ENCODE measurements at places on chromosomes 1 and 21.

DNA sequence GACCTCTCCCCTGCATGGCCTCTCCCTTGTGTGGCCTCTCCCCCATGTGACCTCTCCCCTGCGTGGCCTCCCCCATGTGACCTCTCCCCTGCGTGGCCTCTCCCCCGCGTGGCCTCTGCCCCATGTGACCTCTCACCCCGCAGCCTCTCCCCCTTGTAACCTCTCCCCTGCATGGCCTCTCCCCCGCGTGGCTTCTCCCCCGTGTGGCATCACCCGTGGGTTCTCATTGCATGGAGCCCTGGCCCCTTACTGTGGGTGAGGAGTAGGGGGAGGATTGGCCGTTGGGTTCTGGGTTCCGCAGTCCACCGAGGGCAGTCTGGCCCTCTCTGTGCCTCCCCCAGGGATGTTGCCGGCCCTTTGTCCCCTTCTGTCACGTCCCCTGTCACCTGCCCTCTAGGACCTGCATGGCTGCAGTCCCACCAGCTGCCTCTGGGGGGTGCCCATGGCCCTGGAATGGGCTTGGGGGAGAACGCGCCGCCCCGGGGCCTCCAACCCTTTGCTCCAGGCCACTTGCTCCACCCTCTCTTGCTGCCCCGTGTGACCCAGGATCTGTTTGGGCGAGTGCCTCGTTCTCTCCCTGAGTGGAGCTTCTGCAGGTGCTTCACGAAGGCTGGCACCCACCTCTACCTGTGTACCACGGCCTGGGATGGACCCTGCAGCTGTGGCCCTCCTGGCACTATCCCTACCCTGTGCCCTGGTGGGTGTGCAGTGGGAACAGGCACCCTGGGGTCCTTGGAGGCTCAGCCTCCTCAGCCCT, 21.3 kb downstream of the RRP1 start:
- DNase-seq = peak; percentile 45

GRCh38 chr1:53412285-53413174, 46.7 kb upstream of the DMRTB1 start:
- no peak for DNase-seq

GRCh38 chr1:54017979-54018378, at the start of gene LDLRAD1:
Gene LDLRAD1, minus strand, starts transcription at chr1:54018186. Its CDS starts 74 bp downstream, at chr1:54018112.
- DNase-seq = no peak

DNA sequence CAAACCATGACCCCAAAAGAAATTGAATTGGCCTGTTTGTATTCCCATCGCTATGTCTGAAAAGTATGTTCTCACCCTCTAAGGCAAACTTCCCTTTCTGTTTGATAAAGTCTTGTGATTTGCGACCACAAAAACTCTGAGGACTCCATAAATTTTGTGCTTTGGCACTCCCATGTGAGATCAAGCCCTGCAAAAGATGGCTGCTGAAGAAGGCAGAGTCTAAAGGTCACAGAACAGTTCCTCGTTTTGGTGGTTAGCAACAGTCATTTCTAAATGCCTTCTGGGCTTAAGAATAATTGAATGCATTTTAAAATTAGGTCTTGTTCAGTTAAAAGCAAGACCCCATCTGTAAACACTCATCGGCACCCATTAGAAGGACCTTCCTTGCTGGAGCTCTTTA, 441.6 kb downstream of the OMA1 start:
- no peak for DNase-seq

DNA sequence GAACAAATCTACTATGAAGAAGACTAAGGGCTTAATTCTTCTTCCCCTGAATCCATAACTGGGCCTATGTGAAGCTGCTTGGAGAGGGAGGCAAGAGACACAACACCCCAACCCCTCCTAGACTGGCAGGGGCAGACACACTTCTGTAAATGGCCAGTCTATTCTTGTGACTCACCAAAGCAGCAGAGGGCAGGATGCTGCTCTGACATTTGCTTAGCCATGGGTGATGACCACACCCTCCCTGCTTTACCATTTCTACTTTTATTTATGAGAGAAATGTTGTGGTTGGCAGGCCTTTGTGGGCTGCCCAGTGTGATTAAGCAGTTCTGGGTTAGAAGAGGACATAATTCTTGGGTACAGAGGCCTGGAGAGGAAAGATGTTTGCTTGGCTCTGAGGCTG, 189.8 kb upstream of the DPYD start:
- DNase-seq = peak; percentile 69

DNA sequence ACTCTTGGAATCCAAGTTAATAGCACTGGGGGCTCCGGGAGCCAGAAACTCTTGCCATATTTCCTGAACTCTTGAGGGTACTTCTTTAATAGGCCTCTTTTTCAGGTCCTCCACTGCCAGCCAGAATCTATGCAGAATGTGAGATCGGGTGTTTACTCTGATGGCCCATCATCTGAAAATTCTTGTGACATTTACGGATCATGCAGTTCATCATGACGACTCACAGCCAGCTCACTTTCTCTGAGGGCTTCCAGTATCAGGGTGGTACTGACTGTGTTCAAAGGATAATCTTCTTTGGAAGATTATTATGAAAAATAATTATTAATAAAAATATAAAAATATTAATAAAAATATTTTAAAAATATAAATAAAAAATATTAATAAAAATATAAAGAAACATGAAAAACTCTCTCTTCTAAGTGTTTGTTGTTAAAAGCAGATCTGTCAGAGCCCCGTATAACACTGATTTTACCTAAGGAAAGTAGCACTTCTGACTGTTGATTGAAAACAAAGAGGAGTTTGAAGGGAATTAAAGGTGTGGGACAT, 194.3 kb upstream of the GREM2 start:
- no peak for DNase-seq

DNA sequence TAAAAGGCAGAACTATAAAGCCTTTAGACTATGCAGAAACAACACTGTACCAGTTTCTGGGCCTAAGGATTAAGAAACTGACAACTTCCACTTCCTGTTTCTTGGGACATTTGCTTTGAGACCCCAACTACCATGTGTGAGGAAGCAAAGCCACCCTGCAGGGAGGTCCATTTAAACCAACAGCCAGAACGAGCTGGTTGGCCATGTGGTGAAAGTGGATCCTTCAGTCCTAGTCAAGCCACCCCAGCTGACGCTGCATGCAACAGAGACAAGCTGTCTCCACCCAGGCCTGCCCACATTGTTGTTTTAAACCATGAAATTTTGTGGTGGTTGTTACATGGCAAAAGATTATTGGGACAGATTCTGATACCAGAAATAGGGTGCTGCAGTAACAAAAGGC, 31.8 kb upstream of the SLFNL1 start:
- no peak for DNase-seq

GRCh38 chr1:216500273-216500967, 77.2 kb upstream of the USH2A start:
- DNase-seq = no peak

GRCh38 chr1:166132496-166132895, 34.3 kb downstream of the FAM78B start:
- no peak for DNase-seq

DNA sequence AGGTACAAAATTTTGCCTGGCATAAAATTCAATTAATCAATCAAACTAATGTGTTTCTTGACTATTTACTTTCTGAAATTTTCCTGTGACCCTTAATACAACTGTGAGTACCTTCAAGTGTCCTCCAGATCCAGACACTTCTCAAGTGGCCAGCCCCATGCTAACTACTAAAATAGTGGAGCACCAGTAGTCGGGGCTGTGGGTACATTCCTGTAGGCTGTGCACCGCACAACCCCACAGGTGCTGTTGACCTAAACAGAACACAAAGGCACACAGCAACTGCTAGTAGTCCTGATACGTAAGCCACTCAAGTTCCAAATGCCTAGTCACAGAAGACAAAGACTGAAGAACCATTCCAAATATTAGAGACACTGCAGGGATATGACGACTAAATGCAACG, 36.6 kb downstream of the TMEM50B start:
- no peak for DNase-seq

DNA sequence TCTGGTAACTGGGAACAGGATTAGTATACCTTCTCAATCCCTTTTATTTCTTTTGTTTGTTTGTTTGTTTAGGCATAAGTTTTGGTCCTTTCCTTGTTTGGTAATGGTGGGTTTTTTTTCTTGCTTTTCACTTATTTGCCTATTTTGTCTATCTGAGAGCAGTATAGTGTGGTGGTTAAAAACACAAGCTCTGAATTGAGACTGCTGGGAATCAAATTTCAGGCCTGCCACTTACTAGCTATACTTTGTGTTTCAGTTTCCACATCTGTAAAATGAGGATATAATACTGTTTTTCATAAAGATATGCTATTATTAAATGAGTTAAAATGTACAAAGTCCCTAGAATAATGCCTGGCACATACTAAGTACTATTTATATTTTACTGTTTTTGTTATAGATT, 81.6 kb upstream of the IVNS1ABP start:
- DNase-seq = no peak

DNA sequence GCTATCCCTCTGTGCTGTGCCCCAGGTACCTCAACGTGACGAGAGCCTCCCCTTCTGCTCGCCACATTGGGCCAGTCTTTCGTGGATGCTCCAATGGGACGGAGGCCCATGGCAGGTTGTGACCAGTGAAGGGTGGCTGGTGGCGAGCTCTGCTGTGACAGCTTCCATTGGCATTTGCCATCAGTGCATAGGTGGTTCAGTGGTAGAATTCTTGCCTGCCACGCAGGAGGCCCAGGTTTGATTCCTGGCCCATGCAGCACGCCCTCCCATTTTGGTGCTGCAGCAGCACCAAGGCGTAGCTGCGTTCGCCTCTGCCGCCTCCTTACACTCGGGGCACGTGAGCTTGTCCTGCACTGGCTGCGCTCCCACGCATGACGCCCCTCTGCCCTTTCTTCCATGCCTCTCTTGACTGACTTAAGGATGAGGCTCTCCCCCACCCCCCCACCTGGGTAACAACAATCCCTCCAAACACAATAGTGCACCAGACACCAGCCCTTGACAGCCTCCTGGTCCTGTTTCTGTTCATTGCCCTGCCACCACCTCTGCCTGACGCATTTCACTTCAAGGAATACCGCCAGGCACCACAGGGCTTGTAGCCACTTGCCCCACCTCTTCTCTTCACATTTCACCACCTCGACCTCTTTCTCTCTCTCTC, 24.7 kb upstream of the FCGR2A start:
- DNase-seq = no peak

DNA sequence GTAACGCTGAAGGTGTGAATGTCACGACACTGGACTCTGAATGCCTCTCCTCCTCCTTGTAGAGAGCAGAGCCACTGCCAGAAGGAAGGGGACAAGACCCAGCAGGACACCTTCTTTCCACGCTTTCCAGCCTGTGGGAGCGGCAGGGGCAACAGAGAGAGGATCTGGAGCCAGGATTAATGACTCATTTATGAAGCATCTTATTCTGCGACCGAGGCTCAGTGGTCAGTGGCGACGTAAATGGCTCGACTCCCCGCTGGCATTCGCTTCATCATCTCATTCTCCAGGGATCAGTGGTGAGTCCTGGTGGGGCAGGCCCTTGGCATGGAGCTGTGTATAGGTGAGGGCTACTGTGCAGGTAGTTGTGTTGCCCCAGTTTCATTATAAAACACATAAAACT, 4.6 kb downstream of the SLC37A1 start:
- DNase-seq = peak; percentile 93

DNA sequence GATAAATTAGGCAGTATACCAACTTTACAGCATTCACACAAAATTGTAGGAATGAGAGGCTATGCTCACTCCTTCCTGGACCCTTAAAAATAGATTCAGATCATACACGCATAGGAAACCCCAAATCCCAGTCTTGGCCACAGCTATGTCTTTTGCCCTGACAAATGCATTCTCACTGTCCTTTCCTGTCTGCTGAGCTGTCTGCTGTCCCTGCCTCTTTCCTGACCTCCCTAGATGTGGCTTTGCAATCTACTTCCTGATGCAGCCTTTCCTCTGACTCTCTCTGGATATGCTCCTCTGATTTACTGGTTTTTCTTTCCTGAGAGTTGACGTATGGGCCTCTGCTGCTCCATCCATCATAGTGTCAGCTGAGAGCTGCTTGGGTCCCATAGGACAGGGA, 59.8 kb upstream of the SLC35F3 start:
- peak; percentile 70 for DNase-seq

GRCh38 chr1:168613038-168613451, 36.6 kb downstream of the XCL1 start:
- DNase-seq = no peak

- peak; percentile 96 for DNase-seq
Measured at GRCh38 chr1:17861685-17862084, 106.6 kb downstream of the ACTL8 start.

GRCh38 chr1:244583358-244583982, 69.5 kb upstream of the DESI2 start:
- DNase-seq = no peak

DNA sequence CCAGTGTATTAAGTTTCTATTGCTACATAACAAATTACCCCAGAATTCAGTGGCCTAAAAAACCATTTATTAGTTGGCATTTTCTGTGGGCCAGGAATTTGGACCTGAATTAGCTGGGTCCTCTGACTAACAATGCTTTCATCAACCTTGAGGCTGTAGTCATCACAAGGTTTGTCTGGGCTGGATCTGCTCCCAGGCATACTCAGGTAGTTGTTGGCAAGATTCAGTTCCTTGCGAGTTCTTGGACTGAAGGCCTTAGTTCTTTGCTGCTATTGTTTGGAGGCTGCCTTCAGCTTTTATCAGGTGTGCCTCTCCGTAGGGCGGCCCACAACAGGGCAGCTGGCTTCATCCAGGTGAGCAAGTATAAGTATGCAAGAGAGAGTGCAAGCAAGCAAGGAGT, 31.4 kb upstream of the DEPDC1 start:
- no peak for DNase-seq

DNA sequence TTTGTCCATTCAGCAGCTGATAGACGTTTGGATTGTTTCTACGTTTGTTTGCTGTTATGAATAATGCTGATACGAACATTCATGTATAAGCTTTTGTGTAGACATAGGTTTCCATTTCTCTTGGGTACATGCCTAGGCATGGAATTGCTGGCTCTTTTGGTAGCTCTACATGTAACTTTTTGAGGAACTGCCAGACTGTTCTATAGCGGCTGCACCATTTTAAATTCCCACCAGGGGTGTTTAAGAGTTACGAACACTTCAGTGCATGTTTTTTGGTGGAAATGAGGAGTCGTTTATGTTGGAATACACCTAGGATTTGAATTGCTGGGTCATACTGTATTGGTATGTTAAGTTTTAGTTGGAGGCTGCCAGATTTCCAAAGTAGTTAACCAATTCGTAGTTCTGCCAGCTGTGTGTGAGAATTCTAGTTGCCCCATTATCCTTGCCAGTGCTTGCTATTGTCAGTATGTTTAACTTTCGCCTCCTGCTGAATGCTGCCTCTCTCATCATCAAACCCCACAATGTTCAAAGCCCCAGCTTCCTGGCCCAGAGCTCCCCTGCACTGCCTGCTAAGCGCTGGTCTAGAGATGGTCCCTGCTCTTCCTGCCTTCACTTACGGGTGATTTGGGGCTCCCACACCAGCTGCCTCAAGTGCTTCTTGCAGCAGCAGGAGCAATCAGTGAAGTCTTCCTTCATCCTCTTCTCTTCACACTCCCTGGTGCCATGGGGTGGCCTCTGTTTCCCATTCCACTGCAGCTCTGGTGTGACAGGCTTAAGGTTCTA, 81.0 kb downstream of the MAN1C1 start:
- no peak for DNase-seq

All from RCC 7860 (cell line).